ENCODE measurements at places on chromosomes 7 and 10.
A peak's percentile ranks its signal among the peaks of the same experiment; 100 is the strongest.

DNA sequence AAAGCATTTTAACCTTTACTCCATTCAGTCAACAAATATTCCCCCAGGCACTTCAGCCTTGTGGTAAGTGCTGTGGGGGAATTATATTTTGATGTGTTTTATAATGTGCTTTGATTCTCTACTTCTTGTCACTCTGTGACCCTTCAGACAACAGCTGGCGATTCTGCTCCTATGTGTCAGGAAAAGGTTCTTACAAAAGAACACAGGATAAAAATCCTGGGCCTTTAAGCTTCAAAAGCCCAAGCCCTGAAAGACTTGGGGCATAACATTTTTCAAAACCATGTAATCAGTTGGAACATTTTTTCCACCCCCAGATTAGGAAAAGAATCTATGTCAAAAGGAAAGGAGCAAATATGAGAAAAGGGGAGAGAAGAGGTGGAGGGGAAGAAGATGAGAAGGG is 37.8 kb upstream of the LRRC17 start:
- no peak for DNase-seq

DNA sequence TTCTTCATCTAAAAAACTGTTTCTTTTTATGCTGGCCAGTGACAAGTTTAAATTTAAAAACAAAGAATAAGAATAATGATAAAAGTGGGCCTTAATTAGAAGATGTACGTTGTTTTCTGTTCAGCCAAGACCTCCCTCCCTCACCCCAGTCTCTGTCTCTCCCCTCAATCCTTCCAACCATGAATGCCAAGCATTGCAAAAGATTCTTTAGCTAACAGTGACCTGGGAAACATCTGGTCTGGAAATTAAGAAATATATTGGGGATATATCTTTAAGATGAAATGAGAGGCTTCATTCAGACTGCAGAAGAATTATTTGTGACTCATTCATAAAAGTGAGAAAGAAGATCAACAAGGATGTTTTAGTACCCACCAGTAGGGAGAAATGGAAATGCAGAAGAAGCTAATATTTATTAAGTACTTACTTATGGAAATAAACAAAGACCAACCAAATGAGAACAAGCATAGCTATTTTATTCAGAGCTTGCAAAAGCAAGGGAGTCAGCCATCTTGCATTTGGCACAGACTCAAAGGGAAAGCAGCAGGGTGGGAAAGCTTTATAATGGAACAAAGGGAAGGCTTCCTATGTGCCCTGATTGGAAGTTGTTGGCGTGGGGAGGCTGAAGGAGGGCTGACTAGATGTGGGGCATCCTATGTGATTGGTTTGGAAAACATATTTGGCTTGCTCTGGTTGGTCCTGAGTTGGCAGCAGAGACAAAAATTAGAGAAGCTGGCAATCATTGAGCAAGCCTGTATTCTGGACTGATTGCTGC is 595.4 kb upstream of the GHITM start:
- no peak for DNase-seq

DNA sequence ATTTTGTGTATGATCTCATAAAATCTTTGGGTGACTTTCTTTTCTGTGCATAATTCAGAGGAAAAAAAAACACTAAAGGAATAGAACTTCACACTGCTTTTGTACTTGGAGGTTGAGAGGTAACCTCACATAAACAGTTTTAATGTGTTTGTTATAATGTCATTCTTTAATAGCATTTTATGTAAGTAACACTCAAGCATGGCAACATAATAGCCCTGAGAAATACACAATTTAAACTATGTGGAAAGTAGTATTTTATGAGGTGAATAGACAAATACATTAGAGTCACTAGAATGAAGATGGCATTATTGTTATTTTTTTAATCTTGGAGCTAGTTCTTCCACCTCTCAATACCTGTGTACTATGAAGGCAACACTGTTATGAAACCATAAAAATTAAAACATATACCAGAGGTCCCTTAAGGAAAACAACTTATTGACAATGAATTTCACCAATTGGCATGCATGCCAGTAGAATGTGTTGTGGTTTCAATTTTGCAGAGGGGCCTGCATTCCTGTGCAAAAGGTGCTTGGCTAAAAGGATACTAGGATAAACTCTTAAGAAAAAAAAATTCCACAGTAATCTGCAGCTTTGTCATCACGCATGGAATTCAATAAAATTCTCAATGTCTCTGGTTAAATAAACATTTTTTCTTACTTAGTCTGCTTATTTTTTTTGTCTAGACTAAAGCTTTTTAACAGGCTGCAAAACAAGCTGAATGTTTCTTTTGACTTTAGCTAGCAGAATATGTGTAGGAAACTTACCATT is 102.5 kb downstream of the CD36 start:
- DNase-seq, result no peak

DNA sequence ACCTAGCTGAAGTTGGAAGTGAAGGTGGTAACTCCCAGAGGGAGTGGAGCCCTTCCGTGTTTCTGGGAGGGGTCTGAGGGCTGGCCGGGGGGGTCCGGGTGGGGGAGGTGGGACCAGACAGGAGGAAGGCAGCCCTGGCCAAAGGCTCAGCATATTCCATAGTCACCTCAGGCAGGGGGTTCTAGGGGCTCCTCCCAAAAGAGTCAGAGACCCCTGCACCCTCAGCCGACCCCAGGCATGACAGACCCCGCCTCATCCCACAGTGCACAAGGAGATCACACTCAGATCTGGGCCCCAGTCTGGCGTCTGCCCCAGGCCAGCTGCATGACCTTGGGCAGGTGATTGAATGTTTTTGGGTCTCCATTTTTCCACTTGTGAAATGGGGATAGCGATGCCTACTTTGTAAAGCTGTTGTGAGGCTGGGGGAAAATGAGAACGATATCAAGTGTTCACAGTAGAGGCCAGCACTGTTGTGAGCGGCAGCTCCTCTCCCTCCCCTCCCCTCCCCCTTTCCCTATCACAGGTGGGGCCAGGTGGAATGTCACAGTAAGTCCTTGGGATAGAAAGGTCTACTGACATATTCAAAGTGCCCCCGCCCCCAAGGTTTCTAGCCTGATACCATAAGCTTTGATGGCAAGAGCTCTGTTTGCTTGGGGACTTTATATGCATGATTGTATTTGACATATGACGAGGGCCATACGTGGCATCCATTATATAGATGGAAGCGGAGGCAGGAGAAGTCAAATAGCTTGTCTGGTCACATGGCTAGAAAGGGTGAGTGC is 33.3 kb downstream of the DNAJB12 start:
- no peak for DNase-seq

- DNase-seq, result no peak
Observed at GRCh38 chr10:84195044-84195830, 900 bp downstream of the CDHR1 start.

- no peak for DNase-seq
Observed at GRCh38 chr7:103996639-103997038, 7.2 kb upstream of the RELN start.

DNA sequence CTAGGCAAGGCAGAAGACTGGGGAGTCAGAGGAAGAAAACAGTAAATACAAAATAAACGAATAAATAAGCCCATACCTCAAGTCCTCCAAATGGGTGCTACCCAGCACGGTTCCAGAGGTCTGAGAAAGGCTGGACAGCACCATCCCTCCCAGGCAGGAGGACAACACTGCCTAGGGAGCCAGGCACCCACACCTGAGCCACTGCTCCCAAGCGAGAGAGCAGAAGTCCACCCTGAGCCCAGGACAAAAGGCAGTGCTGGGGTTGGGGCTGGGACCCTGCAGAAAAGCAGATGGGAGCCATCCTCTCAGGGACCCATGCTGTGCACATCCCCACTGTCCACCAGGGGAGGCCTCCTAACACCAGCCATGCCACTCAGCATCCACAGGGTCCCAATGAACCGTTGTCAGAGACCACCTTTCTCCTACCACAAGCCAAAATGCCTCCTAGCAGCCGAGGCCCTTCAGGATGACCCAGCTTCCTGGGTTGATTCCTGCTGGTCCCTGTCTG is 16.2 kb downstream of the GFRA1 start:
- no peak for DNase-seq

DNA sequence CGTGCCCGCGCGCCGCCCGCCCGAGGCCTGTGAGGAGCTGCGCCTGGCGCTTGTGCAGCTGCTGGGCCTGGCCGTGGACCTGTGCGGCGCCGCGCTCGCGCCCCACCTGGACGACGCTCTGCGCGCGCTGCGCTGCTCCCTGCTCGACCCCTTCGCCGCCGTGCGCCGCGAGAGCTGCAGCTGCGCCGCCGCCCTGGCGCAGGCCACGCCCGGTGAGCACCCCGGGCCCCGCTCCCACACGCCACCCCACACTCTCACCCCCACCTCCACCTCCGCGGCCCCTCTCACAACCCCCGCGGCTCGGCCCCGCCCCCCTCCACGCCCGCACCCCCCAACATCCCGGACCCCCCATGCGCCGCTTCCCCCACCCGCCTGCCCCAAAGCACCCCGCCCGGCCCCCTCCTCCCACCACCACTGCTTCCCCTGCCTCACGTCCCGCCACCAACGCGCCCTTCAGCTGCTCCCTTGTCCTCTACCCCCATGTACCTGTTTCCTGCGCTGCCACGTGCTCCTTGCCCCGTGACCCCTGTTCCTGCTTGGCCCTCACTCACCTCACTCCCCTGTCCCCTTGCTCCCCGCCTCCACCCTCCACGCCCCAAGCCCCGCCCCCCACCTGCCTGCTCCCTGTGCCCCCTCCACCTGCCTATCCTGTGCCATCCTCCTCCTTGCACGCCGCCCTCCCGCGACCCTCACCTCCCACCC is at the start of gene PRKAR1B:
PRKAR1B (minus strand) TSS at position 178 of the 702 bp plus-strand sequence. CDS start 15,776 bp downstream, outside the sequence.
- no peak for DNase-seq

DNA sequence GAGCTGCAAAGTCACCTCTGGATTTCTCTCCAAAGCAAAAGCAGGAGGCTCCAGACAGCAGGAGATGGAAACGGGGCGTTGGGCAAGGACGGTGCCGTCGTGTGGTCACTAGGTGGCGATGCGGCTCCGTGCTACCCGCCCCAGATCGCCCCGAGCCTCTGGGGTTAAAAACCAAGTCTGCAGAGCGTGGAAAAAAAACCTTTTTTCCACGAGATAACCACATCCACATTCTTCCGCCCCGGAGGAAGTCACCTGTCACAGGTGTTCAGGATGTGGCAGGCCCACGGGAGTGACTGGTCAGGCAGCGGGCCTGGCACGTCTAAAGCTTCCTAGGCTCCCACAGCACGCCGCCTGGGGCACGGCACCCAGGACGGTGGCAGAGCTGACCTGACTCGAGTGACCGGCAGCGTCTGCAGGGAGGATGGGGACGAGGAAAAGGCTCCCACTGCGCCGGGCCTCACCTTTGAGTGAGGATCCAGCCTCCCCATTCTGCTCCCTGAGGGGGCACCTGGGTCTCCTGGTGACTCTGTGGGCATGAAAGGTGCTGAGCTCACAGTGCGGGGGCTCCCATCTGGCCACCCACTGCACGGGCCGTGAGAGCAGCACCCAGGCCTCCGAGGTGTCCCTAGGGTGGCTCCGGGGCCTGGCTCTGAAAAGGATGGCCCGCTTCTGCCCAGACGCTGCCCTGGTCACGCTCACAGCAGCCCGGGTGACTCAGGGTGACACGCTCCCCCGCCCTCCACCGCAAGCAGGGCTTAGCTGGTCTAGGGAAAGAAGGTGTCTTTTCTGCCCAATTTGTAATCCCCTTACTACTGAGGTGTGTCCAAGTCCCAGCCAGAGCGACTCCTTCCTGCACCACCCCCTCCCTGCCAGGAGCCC is 71.3 kb upstream of the TNRC18 start:
- DNase-seq, result peak; percentile 90

- no peak for DNase-seq
Observed at GRCh38 chr7:140070546-140070945, 7.8 kb upstream of the PARP12 start.

- DNase-seq, result peak; percentile 64
Observed at GRCh38 chr7:104341546-104341945, 13.1 kb downstream of the LHFPL3 start.

- DNase-seq, result peak; percentile 54
Observed at GRCh38 chr7:36967387-36967786, 243.1 kb upstream of the AOAH start.

- DNase-seq, result peak; percentile 38
Observed at GRCh38 chr10:69696073-69696731, 66.2 kb downstream of the FAM241B start.

DNA sequence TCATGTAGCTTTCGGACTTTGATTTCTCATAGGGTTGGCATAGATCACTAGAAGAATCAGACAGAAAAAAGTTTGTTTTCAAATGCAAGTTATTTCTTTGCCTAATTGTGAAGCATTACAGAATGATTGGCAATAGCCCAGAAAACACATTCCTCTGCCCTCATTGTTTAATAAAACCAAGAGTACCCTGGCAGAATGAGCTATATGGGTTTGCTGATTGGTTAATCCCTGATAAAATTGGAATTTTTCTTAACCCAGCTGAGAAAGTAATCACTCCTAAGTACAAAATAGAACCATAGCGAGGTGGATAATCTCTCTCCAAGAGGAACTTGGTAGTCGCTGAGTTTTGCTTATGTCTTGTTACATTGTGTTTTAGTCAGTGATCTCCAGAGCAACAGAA is 30.9 kb upstream of the CREB5 start:
- DNase-seq, result no peak

GRCh38 chr7:45099891-45100760 is 11.4 kb upstream of the NACAD start:
- DNase-seq, result no peak

DNA sequence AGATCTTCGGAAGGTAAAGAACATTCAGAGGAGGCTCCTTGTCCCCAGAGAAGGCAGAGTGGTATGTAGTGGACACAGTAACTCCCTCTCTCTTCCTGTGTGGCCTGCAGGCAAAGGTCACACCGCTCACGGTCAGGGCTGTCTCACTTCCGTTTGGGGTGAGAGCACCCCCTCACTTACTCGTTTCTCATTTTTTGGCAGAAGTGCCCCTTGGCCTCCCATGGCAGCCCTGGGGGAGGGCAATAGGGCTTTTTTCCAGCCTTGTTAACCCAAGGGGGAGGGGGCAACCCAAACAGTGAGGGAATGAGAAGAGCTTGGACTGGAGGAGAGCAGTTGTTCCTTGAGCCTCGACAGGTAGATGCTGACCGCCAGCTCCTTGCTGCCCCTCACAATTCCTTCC is 31.8 kb upstream of the SRGN start:
- DNase-seq, result no peak

DNA sequence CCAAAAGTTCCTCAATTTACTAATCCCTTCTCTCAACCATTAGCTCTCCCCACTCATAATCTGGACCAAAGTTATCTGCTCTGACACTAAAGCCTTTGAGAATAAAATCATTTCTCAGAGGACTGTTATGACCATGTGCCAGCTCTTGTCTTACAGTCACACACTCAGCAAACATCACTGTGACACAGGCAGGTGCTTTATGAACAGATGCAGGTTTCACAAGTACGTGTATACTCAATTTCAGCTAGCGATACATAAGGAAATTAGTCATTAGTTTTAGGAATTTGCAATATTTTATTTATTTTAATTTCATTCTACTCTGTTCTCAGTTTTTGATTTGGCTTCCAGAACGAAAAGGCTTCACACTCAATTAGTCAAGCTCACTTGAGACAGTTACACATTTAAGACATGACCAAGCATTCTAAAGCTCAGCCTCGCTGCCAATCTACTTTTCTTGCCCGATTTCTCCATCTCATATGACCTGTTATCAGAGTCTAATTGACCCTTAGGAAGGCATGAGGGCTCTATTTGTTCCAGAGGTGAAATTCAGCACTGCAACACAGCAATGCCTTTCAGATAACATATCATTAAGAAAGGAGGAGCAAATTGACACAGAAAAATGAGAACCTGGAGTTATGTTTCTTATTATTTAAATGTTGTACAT is 76.8 kb downstream of the TFEC start:
- DNase-seq, result no peak

Measured in glutamatergic neuron (in vitro differentiated cells).